ENCODE measurements at places on chromosomes 16 and 17. TPM values are rescaled to one million over a fixed set of nuclear protein-coding genes. Genes with fewer than 3 reads are reported as not detected.

Gene MYH3
- total RNA-seq = 1.9 TPM

Gene ANKRD40CL
- not detected for total RNA-seq

GRCh38 chr17:38958326-38958725, 8.9 kb downstream of the FBXO47 start:
- DNase-seq = no peak

- peak; percentile 29 for DNase-seq
Observed at GRCh38 chr16:48531011-48531962, 78.7 kb downstream of the N4BP1 start.

GRCh38 chr17:67258821-67259468, 13.9 kb upstream of the HELZ start:
- DNase-seq = peak; percentile 21

DNA sequence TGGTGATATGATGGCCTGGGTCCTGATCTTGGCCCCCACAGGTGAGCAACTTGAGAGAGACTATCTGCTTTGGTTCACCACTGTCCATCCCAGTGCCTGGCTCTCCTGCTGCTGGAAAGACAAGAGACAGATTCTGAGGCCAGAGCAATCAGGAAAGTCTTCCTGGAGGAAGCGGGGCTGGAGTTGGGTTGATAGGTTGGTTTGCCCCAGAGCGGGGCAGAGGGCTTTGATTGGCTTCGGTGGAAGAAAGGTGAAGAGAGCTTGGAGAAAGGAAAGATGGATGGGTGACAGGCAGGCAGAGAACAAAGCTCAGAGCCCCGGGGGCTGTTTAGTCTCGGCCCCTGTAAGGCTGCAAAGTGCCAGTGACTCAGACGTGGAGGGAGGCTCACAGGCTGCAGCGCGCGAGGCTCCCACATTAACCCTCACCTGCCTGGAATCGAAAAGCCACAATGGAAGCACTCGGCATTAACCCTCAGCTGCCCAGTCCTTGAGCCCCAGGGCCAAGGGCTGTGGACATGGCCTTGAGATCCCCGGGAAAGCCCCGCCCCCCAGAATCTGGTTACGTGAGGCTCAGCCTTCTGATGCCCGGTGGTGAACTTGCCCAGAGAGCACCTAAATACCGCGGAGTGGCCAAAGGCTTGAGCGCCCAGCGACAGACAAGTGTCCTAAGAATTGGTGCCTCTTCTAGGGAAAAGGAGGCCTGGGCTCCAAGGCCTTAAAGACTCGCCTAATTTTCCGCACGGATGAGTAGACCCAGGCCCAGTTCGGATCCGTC, 996 bp upstream of the CPNE2 start:
- peak; percentile 76 for DNase-seq

All from H9 (cell line).